ENCODE measurements at places on chromosomes 4 and X.

DNA sequence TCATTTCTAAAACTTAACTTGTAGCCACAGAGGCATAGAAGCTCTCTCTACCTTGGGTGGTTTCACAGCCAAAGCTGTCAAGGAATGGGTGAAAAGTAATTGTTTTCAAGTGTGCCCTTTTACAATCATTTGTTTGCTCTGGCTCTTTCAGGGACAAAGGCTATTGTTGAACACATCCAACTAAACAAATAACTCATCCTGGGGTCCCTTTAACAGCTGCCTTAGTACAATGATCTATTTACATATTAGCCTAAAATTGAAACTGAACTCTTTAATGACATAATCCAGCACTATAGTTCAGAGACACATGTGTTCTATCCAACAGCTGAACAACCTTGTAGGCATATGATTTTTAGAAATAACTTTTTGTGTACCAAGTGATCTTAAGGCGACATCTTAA lies 3.7 kb downstream of the HHIP start:
- DNase-seq = no peak

- no peak for DNase-seq
These were observed 3.0 kb downstream of the KIAA0232 start for GRCh38 chr4:6785572-6785925.

- DNase-seq = no peak
These were observed 1.0 kb upstream of the ANKRD17 start for GRCh38 chr4:73259571-73260090.

GRCh38 chr4:157226601-157227000 lies 6.1 kb downstream of the GRIA2 start:
- DNase-seq = no peak

- DNase-seq = no peak
These were observed 41.1 kb upstream of the AFF2 start for GRCh38 chrX:148459343-148459742.

GRCh38 chr4:15562623-15563022 lies 92.5 kb downstream of the FBXL5 start:
- DNase-seq = no peak

DNA sequence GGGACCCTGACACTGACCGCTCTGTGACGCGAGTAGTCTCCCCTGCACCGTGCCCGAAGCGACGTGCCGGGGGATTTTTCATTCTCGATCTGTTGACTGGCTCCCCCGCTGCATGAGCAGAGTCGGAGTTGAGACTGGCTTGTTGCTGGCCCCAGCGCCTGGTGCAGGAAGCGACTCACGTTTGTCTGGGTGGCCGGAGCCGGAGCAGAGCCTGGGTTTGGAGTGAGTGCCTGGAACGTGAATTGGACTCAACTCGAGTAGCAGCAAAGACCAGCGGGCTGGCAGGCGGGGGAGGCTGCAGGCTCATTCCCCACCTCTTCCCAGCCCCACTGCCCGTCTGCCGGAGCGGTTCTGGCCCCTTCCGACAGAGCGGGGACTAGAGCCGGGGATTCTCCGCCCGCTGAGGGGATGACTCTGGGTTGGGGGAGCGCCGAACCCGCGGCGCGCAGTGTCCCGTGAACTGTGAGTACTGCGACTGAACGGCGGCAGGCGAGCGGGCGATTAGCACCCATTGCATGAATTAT lies 554 bp downstream of the PCDH7 start:
- DNase-seq = peak; percentile 10

GRCh38 chr4:108311313-108311712 lies 142.6 kb upstream of the LEF1 start:
- no peak for DNase-seq

GRCh38 chr4:78244705-78245485 lies 187.8 kb downstream of the FRAS1 start:
- DNase-seq = no peak

DNA sequence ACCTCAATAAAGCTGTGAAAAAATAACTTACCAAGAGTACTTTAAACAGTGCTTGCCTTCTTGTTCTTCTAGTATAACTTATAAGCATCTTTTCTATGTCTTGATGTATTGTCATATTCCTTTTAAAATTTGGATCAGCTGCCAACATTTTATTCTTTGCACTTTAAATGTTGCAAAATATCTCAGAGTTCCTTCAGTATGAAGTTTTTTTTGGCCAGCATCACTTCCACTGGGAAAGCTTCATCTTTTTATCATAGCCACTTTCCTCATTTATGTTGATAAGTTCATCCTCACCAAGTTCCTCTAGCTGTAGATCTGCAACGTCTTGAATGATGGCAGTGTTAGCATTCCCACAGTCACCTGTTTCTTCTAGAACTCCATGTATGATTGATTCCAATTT lies 24.2 kb downstream of the CXorf58 start:
- no peak for DNase-seq

- no peak for DNase-seq
These were observed 6.8 kb downstream of the PDS5A start for GRCh38 chr4:39970671-39971640.

DNA sequence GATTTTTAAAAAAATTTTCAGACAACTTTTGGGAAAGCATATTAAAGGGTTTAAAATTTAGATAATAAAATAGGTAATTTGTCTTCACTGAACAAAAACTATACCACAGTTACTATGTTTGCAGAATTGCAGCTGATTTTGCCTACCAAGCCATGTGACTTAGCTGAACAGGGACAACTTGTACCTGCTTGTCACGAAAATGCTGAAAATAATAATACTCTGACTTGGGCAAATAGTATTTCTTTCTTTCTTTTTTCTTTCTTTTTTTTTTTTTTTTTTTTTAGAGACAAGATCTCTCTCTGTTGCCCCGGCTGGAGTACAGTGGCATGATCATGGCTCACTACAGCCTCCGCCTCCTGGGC lies 225.2 kb upstream of the PPP1R2C start:
- DNase-seq = no peak

- DNase-seq = no peak
These were observed 15.3 kb upstream of the HPRT1 start for GRCh38 chrX:134444681-134445080.

- DNase-seq = no peak
These were observed 164.7 kb downstream of the GBA3 start for GRCh38 chr4:22857411-22857810.

DNA sequence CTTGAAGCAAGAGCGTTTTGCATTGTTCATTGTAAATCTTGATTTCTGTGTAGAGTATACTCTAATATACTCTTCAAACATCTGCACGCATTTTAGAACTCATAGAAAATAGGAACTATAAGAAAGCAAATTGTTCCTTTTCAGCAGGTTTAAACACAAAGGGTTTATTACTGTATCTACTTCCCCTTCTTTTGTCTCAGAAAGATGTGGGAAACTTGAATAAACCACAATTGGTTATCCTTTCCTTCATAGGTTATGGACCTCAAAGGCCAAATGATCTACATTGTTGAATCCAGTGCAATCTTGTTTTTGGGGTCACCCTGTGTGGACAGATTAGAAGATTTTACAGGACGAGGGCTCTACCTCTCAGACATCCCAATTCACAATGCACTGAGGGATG lies 46.0 kb upstream of the GUCY1B1 start:
- no peak for DNase-seq

GRCh38 chr4:166039822-166040221 lies 166.8 kb downstream of the TLL1 start:
- DNase-seq = no peak

DNA sequence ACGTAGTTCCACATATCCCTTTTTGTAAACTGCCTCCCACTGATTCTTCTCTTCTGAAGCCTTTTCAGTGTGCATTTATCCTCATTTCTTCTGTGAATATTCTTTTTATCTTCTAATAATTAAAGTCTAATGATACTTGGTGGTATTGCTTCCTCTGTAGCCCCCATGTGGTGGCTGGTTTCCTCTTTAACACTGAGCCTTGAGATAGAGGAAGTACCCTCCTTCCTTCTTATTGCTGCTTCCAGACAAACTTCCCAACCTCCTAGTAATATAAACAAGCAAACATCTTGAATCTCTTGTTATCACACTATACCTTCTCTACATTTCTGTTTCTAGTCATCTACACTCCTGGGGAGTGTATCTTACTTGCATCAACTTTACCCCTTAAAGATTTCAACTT lies 310.5 kb upstream of the GIMD1 start:
- DNase-seq = no peak

GRCh38 chr4:175440786-175441185 lies 371.3 kb downstream of the GPM6A start:
- no peak for DNase-seq

GRCh38 chr4:74545448-74545847 lies 100.5 kb downstream of the AREG start:
- DNase-seq = no peak

- DNase-seq = no peak
These were observed 174.2 kb downstream of the MAPK10 start for GRCh38 chr4:86185659-86186058.

DNA sequence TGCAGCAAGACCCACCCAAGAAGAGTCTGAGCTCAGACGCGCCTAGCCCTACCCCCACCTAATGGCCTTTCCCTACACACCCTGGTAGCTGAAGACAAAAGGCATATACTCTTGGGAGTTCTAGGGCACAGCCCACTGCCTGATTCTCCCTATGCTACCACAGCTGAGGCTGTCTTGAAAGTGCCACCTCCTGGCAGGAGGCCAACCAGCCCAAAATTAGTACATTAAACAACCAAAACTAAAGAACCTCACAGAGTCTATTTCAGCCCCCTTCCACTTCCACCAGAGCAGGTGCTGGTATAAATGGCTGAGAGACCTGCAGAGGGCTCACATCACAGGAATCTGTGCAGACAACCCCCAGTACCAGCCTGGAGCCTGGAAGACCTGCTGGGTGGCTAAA lies 119.1 kb downstream of the HMGN5 start:
- no peak for DNase-seq

DNA sequence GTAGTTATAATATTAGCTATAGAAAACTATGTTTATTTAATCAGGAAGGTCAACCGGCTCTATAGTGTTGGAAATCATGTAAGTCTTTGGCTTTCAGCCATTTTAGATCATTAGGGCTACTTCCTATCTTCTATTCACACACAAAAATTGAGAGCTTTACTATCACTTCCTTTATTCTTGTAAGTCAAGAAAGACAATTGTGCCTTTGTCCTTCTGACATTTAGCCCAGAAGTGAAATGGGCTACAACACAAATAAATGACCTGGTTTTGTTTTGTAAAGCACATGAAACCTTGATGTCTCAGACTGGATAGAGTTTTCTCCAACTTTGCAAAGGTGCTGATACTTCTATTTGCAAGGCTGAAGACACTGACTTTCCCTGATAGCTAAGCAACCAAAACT lies 122.4 kb upstream of the ACSL4 start:
- DNase-seq = no peak

- no peak for DNase-seq
These were observed 128.7 kb downstream of the WDFY3 start for GRCh38 chr4:84837751-84838150.

DNA sequence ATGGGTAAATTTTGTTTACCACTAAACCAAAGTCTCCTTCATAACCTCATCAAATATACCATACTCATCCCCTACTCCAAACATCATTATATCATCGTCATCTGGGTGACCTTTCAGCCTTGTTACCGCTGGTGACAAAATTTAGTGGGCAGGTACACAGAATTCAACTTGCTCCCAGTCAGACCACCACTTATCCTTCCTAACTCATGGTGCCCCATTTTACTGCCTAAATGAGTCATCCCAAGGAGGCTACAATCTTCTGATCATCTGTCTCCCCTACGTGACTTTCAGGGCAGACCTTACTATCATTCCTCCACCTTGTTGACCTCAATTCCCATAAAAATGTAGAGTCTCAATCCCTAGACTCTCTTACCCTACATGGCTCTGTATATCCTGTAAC lies 49.6 kb downstream of the DCHS2 start:
- no peak for DNase-seq

DNA sequence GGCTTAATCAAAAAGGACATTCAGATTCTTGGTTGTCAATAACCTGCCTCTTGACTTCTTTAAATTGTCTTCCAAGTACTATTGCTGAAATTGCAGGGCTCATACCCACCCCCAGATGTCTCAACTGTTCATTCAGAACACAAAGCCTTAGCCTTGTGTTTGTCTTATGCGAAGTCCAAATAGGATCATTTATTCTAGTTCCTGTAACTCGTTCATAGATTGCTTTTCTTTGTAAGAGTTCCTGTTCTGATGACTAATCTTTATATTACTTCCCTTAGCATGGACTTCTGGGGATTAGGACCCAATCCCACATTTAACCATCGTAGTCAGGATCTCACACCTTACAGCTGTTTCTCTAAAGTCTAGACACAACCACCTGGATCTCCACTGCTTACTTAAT lies 226.0 kb downstream of the VEGFC start:
- no peak for DNase-seq

- no peak for DNase-seq
These were observed 13.0 kb downstream of the FGD1 start for GRCh38 chrX:54482839-54483593.

GRCh38 chrX:23788521-23788920 lies 5.5 kb downstream of the SAT1 start:
- no peak for DNase-seq

- no peak for DNase-seq
These were observed 15.0 kb upstream of the PRDM8 start for GRCh38 chr4:80182237-80182866.

- no peak for DNase-seq
These were observed 21.3 kb upstream of the BMP2K start for GRCh38 chr4:78754872-78755271.

GRCh38 chr4:176492646-176493302 lies 173.0 kb downstream of the SPCS3 start:
- no peak for DNase-seq

DNA sequence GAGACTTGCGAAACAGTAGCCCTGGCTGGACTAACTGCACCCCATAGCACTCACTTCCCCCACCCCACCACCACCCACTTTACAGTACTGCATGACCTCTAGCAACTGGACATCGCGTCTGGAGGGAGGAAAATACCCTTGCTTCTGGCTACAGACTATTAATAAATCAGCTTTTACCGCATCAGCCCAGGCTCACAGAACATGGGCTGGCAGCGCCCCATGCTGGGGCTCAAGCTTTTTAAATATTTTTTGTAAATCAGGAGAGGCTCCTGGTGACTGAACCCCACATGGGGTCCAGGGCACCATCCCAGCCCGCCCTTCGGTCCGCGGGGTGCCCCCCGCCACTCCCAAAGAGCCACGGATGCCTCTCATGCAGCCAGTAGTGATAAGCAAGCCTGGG lies 2.7 kb downstream of the HS6ST2 start:
- no peak for DNase-seq

DNA sequence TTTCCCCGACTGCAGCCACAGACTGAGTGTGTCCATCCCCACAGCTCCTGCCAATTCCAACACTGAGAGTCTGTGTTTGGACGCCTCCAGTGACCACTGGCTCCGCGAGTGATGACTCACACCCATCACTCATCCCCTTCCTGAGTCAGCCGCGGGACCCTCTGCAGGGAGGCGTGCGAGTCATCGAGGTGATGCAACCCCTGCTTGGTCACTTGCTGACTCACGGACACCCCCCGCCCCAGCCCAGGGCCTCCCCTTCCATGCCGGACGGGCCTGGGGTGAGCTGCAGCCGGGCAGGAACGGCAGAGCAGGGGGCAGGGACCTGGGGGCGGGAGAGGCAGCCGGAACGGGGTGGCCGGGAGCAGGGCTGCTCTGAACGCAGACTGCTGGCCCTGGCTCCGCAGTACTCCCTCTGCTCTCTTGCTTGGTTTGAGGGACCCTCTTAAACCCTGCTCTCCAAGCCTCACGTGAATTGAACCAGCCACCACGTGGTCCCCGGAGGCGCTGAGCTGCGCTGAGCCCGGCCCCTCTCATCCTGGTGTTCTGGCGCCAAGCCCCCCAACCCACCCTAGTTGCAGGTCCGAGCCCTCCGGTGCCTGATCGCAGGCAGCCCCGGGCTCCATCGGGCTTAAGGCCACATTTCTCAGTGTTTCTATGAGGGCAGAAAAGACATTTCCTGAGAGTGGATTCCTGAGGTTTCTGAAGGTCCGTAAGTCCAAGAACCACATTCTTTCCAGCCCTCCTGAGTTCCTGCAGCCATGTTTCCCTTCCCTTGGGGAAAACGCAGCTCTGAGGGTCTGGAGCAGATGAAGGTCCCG lies 32.4 kb downstream of the FGFRL1 start:
- peak; percentile 36 for DNase-seq

Data from stimulated activated CD4-positive, alpha-beta T cell treated with anti-CD3 and anti-CD28 coated beads, Interleukin-2, amount 100 ng/mL, for 24 hours (primary cell).